ENCODE measurements at places on chromosomes 7 and 10. TPM values are rescaled to one million over a fixed set of nuclear protein-coding genes. Genes with fewer than 3 reads are reported as not detected.

OPN1SW gene
- total RNA-seq, result not detected

CYP2C9 gene
- not detected for total RNA-seq

PMPCB gene
- total RNA-seq, result 71.5 TPM

ACHE gene
- 0.17 TPM for total RNA-seq

SPAG6 gene
- 0.18 TPM for total RNA-seq

SPDYE8 gene
- total RNA-seq, result not detected

ENKUR gene
- not detected for total RNA-seq

FEZF1 gene
- not detected for total RNA-seq

NEUROD6 gene
- not detected for total RNA-seq

MCM7 gene
- 447 TPM for total RNA-seq

PDLIM1 gene
- total RNA-seq, result 2.9 TPM

ANKRD1 gene
- total RNA-seq, result not detected

CLDN4 gene
- not detected for total RNA-seq

PON3 gene
- not detected for total RNA-seq

SLIT1 gene
- 0.15 TPM for total RNA-seq

CELF2 gene
- 111 TPM for total RNA-seq

ZNF518A gene
- total RNA-seq, result 16.2 TPM

HOXA2 gene
- total RNA-seq, result not detected

PKD2L1 gene
- total RNA-seq, result not detected

KIAA1549 gene
- total RNA-seq, result 0.75 TPM

SDHAF3 gene
- 24.1 TPM for total RNA-seq

HABP2 gene
- not detected for total RNA-seq

All from activated T-helper 1 cell treated with anti-CD3 and anti-CD28 coated beads, Interleukin-12 subunit alpha, Interleukin-12 subunit beta, Interleukin-2, Interleukin-4 antibody, amounts not matched to agents 30 ng/mL and 10 ng/mL and 1 ng/mL, durations not matched to agents 14 hours and 24 hours and 36 hours (primary cell).